Foreskin keratinocyte (primary cell): ENCODE measurements at places on chromosomes 5 and 9. TPM values are rescaled to one million over a fixed set of nuclear protein-coding genes. Genes with fewer than 3 reads are reported as not detected.

- DNase-seq, result no peak
These were observed 858 bp upstream of the SOWAHA start for GRCh38 chr5:132812123-132812765.

GRCh38 chr5:78905084-78905938 is 79.8 kb downstream of the ARSB start:
- DNase-seq, result no peak

- no peak for DNase-seq
These were observed 76.2 kb upstream of the IL6ST start for GRCh38 chr5:56070851-56071465.

GRCh38 chr9:90906316-90907055 is 104.9 kb downstream of the SYK start:
- no peak for DNase-seq

GRCh38 chr5:153211076-153211475 is 279.4 kb upstream of the GRIA1 start:
- no peak for DNase-seq

- peak; percentile 43 for DNase-seq
These were observed 106.2 kb downstream of the ST8SIA4 start for GRCh38 chr5:100796851-100797250.

GRCh38 chr5:117425163-117425562 is 850.5 kb upstream of the SEMA6A start:
- DNase-seq, result no peak

DNA sequence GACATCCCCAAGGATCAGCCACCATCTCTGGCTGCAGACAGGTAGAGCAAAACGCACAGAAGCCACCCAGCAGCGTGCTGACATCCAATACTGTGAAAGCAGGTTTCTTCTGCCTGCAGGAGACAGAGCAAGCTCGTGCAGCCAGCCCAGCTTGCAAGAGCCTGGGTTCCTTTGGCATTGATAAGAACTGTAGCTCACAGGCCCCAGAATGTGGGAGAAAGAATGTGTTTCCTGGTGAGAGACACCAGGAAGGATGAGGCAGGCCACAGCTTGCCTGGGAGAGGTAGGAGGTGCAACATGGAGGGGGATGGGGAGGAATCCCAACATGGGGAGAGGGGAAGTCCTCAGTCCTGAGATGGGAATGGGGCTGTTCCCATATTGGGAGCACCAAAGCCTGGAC is 34.0 kb upstream of the ARAP3 start:
- peak; percentile 89 for DNase-seq

- DNase-seq, result no peak
These were observed 24.5 kb upstream of the EXOC3 start for GRCh38 chr5:418162-419121.

DNA sequence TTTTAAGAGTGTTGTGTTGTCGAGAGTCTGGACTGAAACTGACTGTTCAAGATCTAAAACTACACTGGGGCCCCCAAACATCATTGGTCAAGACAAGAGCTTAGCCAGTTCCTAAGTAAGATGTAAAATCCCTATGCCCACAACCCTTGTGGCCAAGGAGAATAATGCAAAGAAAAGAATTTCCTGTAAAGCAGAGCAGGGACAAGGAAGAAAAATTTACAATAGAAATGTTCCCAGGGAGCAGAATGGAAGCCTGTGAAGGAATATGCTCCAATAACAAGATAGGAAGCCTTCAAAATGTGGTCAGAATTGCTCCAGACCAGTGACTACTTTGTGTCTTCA is 20.4 kb downstream of the PPP1R2B start:
- DNase-seq, result no peak

- DNase-seq, result no peak
These were observed 14.6 kb downstream of the SMARCA2 start for GRCh38 chr9:2029666-2030170.

- DNase-seq, result no peak
These were observed 12.8 kb downstream of the AKNA start for GRCh38 chr9:114374936-114375335.

DNA sequence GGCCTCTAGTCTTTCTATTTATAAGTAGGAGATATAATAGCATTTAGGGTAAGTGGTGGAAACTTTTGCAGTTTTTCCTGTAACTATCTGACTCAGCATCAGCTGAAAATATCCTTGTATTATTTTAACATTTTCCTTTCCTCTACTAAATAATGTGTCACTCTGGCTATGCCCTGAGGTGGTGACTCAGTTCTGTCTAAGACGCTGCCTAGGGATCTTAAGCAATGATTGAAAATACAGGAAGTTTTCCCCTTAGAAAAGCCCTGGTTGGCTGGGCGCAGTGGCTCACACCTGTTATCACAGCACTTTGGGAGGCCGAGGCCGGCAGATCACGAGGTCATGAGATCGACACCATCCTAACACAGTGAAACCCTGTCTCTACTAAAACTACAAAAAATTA is 9.3 kb upstream of the EDIL3 start:
- DNase-seq, result peak; percentile 89

- DNase-seq, result no peak
These were observed 521.0 kb upstream of the CHD1 start for GRCh38 chr5:99449786-99450185.

- DNase-seq, result peak; percentile 91
These were observed 178.5 kb downstream of the C9orf152 start for GRCh38 chr9:110029429-110029955.

DNA sequence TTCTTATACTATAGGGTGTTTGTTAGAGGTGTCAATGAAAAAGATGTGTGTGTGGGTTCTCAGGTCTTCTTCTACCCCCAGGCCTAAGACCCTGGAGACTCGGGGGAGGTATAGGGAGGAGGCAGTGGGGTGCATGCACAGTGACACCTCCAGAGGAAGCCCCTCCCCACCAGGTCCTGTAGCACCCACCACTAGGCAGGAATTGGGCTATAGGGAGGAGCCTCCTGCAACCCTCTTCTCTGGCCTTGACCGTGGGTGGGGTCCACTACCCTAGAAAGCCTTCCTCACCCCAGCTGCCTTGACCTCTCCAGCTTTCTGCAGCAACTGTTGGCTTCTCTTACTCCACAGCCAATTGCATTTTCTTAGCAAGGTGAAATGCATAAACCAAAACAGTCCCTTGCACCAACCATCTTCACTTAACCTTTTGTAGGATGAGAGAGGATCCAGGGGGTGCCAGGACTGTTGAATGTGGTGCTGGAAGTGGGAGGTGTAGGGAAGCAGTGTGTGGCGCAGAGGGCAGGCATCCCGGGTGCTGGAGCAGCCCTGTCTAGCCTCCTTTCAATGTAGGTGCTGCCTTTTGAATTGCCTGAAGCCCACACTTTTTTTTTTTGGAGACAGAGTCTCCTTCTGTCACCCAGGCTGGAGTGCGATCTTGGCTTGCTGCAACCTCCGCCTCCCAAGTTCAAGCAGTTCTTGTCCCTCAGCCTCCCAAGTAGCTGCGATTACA is 128.5 kb downstream of the RGS3 start:
- no peak for DNase-seq

- no peak for DNase-seq
These were observed 120.3 kb upstream of the SPATA31C2 start for GRCh38 chr9:88258601-88259000.

GRCh38 chr5:57586649-57587048 is 104.0 kb upstream of the ACTBL2 start:
- DNase-seq, result no peak

GRCh38 chr9:124303762-124304161 is 46.0 kb downstream of the NEK6 start:
- no peak for DNase-seq

- DNase-seq, result no peak
These were observed 2.7 kb downstream of the PRRC2B start for GRCh38 chr9:131396626-131397025.

DNA sequence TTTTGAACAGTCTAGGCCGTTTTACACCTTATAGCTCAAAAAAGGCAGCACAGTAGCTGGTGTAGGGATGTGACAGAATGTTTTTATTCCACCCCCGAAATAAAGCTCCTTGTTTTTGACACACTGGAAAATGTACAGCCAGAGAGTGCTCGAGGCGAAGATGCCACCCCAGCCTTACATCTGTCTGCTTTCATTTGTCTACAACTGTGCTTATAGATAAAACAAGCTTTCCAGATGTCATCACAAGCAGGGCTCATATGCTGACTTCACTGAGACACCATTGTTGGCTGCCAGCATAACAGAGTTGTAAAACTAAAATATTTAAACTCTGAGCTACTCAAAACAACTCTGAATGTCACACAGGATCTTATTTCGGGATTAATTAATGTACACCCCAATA is 386.3 kb downstream of the BNC2 start:
- DNase-seq, result no peak

DNA sequence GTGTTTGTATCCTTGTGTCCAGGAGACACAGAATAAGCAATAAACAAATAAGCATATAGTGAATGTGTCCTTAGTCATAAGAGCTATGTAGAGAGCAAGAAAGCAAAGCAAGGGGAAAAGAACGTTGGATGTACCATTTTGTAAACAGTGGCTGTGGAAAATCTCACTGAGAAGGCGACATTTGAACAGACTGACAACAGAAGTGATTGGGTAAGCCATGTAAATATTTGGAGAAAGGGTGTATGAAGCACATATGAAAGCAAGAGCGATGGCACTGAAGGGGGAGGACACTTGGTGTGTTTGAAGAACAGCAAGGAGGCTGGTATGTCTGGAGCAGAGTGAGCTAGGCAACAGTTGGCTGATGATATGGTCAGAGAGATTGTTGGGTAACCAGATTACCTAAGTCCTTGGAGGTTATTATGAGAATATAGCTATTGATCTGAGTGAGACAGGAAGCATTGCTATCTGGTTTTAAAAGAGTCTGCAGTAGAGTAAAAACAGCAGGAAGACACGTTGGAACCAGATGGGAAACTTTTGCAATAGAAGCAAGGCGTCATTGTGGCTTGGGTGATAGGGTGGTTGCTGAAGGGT is 115.5 kb upstream of the IL7R start:
- DNase-seq, result no peak

DNA sequence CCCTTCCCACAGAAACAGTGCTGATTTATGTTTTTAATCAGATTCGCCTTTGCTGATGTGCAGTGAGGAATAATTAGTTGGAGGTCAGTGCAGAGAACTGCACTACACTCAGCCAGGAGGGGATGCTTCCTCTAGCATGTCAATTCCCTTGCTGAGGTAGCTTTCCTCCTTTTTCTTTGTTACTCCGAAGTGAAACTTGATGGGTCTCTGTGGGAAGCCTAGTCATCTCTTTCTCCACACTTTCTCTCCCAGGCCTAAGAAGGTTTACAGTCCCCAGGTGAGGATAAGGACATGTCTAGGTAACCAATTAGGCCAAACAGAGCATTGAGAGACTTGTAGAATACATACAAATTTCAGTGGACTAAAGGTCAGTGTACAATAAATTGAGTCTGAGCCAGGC is 461.8 kb downstream of the KIF4B start:
- DNase-seq, result no peak

GRCh38 chr5:118924006-118924389 is 64.3 kb downstream of the DTWD2 start:
- no peak for DNase-seq

GRCh38 chr5:39520232-39520572 is 95.4 kb upstream of the DAB2 start:
- DNase-seq, result no peak

DNA sequence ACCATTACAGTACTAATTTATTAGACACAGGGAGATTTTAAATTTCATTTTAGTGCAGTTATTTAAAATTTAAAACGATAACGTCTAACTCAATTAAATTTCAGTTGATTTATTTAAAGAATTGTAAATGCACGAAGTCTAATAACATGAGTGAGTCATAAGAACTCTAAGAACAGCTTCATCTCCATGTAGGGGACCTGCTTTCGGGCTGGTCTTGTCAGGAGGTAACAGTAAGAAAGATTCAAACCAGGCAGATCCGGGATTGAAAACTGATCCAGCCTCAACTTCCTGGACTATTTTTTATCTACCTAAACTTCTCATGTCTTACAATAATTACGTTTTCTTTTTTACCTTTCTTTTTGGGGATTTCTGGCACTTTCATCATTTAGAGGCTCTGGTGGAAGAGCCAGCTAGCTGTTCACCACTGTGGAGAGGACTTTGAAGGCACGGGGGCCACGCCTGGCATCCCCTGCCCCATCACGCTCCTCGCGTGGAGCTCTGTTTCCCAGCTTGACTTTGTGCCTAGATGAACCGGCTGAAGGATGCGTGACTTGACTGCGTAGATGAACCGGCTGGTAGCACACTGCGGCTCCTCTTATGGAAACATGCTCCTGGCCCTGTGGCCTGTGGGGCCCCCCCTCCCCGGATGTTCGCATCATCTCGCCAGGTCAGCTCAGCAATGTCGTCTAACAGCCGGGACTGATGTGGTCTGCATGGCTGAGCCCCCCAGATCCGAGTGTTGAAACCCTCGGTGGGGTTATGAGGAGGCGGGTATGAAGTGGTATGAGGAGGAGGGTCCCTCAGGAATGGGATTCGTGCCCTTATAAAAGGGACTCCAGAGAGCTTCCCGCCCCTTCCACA is 26.0 kb downstream of the NDUFS6 start:
- DNase-seq, result no peak

DNA sequence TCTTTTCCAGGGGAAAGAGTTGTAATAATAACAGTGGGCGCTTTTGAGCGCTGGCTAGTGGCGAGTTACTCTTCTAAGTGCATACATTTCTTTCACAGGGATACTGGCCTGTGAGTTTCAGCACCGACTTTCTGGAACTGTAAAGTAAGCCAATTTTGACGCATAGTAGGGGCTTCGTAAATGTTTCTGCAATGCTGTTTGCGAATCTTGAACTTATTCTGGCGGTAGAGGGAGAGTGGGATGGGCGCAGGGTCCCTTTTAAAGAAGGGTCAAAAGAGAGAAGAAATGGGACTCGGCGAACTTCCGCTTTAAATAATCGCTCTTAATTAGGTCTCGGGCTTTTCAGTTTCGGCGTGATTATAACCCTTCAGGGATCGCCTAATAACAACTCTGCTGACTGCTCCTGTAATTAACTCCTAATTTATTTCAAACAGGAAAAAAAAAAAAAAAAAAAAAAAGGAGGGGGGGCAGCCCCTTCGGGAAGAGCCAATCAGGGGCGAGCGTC is 351 bp upstream of the MSX2 start:
- peak; percentile 45 for DNase-seq

- DNase-seq, result peak; percentile 96
These were observed at the start of gene POC5 for GRCh38 chr5:75717082-75717922. Gene POC5, minus strand, starts transcription at chr5:75717437. Its CDS starts 4,500 bp downstream, at chr5:75712937.

DNA sequence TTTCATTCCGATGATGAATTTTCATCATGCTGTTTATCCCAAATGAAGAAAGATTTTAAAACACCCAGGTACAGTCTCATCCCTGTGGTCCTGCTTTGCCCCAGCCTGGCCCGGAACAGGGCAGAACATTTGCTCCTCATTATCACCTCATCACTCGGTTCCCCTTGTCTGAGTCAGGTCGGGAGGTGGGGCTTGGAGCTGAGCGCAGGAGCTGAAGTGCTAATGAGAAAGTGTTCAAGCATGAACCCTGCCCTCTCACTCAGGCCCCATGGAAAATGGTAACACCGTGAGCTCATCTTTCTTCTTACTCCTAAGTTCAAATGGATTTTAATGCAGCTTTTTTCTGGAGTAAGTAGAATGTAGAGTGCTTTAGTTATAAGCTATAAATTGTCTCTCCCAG is 466.2 kb downstream of the KDM4C start:
- DNase-seq, result no peak

GRCh38 chr9:34717996-34718614 is 8.2 kb upstream of the CCL21 start:
- no peak for DNase-seq

BHMT2 gene
- 0.11 TPM in 1 of 2 replicates, not detected in the other for total RNA-seq

BARHL1 gene
- total RNA-seq, result not detected in 2 replicates

TRPM3 gene
- total RNA-seq, result not detected in 2 replicates

NXNL2 gene
- total RNA-seq, result not detected in 2 replicates

C9orf153 gene
- 0.28 TPM in 1 of 2 replicates, not detected in the other for total RNA-seq

NTNG2 gene
- total RNA-seq, result under 0.01 and 0.03 TPM in 2 replicates

IFNA8 gene
- not detected in 2 replicates for total RNA-seq

STXBP1 gene
- 20.2 and 20.6 TPM in 2 replicates for total RNA-seq

PTPN3 gene
- total RNA-seq, result 14.4 and 19.5 TPM in 2 replicates

GADD45G gene
- total RNA-seq, result not detected in 2 replicates
